ENCODE measurements at places on chromosomes 5 and 9.

- no peak for DNase-seq
Observed at GRCh38 chr5:156473269-156473908, 146.4 kb downstream of the SGCD start.

DNA sequence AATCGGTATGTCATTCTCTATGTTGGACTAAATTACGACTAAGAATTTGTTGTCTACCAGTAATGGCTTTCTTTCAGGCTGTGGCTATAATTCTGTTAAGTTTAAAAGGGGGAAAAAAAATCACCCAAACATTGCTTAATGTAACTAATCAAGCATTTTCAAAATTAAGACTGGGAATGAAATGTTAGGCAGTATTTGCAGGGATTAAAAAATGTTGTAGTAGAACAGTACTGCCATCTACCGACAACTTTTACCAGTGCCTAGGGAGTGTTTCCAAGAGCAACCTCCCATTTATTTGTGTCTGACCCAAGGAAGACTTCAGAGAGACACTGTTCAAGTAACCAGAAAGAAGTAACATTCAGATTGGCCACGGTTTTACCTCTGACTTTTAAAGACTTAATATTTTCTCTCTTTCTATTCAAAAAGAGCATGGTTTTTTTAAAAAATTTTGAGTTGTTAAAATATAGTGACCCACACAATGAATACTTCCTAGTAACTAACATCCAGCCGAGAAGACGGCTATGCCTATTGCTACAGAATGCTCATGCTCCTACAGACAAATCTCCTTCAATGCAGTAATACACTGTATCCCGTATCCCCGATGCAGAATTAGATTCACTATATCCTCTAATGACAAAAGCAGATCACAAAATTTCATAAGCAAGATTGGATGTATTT, 92.4 kb downstream of the ARL15 start:
- no peak for DNase-seq

DNA sequence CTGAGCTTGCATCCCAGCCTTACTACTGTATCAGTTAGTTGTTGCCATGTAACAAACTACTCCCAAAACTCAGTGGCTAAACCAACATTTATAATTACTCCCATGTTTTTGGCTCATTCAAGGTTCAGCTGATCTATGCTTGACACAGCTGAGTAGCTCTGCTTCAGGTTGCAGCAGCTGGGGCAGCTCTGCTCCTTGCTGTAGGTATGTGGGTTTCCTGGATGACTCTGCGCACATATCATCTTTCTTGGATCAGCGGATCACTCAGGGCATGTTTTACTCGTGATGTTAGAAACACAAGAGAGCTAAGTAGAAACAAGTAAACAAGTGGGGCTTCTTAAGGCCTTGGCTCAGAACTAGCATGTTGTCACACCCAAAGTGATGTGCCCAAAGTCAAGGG, 15.1 kb downstream of the TEK start:
- DNase-seq, result no peak

- DNase-seq, result no peak
Observed at GRCh38 chr5:167507463-167508233, 783.8 kb upstream of the WWC1 start.

DNA sequence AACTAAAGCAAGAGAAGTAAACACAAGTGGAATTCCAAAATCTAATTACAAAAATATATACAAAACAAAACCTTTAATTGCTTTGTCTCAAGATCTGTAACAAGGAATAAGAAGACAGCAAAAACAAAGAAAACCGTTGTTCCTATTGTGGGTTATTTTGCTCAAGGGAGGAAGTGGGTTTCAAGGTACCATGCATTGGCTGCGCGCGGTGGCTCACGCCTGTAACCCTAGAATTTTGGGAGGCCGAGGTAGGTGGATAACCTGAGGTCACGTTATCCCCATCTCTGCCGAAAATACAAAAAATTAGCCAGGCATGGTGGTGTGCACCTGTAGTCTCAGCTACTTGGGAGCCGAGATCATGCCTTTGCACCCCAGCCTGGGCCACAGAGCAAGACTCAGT, 12.1 kb upstream of the IQGAP2 start:
- no peak for DNase-seq

- no peak for DNase-seq
Observed at GRCh38 chr9:111805830-111806241, 11.1 kb upstream of the SHOC1 start.

GRCh38 chr5:179373101-179373934, 28.1 kb upstream of the ADAMTS2 start:
- no peak for DNase-seq
